Spinal cord (tissue), 10 donors: ENCODE measurements at places on chromosomes 2 and 18. TPM values are rescaled to one million over a fixed set of nuclear protein-coding genes. Genes with fewer than 3 reads are reported as not detected.

The SOX11 gene
- 22.1 TPM for total RNA-seq

The IL36RN gene
- 0.11 TPM for total RNA-seq

DNA sequence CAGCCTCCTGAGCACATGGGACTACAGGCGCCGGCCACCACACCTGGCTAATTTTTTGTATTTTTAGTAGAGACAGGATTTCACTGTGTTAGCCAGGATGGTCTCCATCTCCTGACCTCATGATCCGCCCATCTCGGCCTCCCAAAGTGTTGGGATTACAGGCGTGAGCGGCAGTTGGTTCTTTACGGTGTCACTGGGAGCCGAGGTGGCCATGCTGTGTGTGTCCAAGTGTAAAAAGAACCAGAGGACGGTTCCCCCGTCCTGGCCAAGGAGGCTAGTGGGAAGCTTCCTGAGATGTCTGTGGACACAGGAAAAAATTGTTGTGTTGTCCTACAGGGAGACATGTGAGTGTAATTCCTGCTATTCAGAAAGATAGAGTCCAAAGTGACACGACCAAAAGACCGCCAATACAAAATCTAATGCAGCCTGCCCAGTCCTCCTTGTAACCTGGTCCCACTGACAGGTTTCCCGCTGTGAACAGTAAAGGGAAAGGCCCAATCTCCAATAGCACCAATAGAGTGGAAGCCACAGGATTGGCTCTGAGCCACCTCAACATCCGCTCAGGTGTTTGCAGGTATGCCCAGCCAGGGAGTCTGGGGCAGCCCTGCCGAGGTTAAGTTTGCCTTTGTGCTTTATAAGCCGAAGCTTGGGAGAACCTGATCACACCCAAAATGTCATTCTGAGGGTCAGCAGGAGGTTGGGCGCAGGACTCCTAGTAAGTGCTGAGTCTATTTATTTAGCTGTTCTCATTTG is 40.6 kb downstream of the NCK2 start:
- no peak overlapping the region for H3K27ac ChIP-seq
- peaks cover 33% of the 10 kb centered on the region for H3K4me1 ChIP-seq
- H3K4me3 ChIP-seq: no peak overlapping the region
- H3K27me3 ChIP-seq: no peaks in the 10 kb centered on the region

DNA sequence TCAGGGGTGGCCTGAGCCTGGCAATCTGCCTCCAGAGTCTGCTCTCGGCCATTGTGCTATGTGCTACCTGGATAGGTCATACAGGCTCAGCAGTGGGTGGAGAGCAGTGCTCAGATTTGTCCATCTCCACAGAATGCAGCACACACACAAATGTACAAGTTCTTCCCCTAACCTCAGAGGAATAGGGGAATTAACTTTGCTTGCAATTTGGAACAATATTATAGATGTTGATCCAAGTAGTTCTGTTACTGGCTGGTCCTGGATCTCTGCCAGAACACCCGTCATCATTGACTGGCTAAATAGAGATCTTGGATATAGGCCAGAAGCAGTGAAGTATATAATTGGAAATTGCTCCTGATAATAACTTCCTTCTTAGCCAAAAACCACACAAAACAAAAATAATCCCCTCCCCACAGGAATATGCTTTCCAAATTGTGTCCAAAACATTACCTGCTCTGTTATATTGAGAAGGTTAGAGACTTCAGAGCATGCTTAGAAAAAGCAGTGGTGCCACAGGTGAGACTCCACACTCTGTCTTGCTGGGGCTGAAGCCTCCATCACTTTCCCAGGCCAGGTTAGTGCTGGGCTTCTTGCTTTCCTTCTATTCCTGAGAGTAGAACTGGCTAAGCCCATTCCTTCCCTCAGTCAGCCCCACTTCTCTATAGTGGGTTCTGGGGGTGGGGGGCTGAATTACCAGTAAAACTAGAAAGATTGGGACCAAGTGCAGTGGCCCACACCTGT is 38.8 kb downstream of the NCAPH start:
- no peaks in the 10 kb centered on the region for H3K4me1 ChIP-seq
- peaks cover 9% of the 10 kb centered on the region for H3K36me3 ChIP-seq
- H3K27me3 ChIP-seq: no peaks in the 10 kb centered on the region
- no peak overlapping the region for H3K4me3 ChIP-seq

- H3K27ac ChIP-seq: no peak overlapping the region
- no peak overlapping the region for H3K4me3 ChIP-seq
- DNase-seq: no peak
- no peaks in the 10 kb centered on the region for H3K36me3 ChIP-seq
- no peaks in the 10 kb centered on the region for H3K27me3 ChIP-seq
- no peaks in the 10 kb centered on the region for H3K4me1 ChIP-seq
Observed at GRCh38 chr2:217523286-217523685, 479.5 kb downstream of the TNS1 start.

The GLB1L gene
- 9.4 TPM for total RNA-seq

The HOXD9 gene
- 0.22 TPM for total RNA-seq

DNA sequence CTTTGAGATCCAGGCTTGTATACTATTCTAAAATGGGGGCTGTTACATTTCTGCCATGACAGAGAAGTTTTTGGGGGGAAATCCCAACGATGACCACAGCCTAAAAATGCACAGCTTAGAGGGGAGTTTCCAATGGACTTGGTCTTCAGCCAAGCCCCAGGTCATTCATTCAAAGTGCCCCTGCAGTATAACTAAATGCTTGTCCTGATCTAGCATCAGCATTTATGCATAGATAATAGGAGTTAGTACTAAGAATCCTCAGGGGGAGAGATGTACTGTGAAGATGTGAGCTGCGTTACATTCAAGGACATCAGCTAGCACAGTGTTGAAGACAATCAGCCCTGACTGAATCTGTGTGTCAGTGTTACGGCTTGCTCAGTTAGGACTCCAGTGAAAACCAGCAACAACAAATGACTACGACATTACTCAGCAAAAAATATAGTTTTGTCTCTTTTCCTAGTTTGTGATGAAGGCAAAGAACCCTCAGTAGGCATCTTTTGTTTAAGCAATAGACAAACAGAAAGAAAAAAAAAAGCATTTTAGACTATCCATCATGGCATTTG is 160.9 kb downstream of the ZEB2 start:
- H3K27ac ChIP-seq: no peak overlapping the region
- DNase-seq: no peak
- no peaks in the 10 kb centered on the region for H3K27me3 ChIP-seq
- H3K4me1 ChIP-seq: no peaks in the 10 kb centered on the region

DNA sequence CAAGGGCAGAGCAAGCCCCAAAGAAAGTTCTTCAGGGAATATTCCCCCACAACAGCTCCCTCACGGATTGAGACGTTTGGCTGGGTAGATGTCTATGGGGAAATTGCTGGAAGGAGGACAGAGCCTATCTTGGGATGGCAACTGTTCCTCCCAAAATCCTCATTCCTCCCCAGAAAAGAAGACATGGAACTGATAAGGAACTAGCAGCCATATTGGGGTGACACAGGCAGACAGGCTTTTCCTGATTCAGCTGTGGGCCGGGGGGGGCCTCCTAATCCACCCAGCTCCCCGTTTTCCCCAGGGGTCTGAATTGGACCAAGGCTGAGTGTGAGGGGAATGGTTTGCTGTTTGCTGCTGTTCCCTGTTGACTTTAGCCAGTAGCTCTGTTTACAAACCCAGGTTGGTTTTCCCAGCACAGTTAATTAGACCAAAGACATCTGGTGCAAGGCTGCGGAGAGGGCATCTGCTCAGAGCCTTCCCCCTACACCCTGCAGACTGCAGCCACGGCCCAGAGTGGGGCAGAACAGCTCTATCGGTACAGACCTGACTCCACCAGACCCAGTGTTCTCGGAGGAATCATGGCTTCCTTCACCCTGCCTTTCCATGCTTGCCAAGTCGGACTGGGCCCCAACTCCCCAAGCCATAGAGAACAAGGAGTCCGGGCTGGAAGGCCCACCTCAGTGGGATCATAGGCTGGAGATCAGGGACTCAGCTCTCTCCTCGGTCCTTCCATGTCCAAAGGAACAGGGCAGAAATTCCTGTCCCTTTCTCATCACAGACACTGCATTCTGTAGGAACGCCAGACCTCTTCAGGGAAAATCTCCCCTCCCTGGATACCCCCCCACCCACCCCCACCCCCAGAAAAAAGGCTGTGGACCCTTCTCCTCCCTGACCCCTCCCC is 1.7 kb upstream of the PKDCC start:
- DNase-seq: peak; percentile 32

The AMER3 gene
- total RNA-seq: 11.4 TPM

DNA sequence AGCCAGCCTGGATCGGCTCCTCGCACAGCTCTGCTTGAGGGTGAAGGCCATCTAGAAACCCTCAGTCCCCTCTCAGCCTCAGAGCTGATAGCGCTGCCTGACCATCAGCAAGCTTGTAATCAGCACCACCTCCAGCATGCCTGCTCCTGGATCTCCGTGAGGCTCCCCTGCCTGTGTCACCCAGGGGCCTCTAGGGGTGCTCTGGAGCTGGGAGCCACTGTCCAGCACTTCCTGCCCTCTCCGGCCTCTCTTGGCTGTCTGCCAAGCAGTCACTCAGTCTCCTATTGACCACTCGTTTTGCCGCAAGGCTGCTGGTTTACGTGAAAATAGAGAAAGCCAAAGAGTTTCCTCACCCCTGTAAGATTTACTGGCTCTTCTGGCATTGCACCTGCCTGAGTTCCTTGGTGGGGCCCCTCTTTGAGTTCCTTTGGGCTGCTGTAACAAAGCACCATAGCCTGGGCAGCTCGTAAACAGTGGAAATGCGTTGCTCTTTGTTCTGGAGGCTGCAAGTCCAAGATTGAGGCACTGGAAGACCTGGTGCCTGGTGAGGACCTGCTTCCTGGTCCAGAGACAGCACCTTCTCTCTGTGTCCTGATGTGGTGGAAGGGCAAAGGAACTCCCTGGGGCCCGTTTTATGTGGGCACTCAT is 17.9 kb downstream of the CAPN10 start:
- H3K4me3 ChIP-seq: no peak overlapping the region
- peak; percentile 43 for DNase-seq
- H3K27ac ChIP-seq: no peak overlapping the region
- peaks cover 46% of the 10 kb centered on the region for H3K36me3 ChIP-seq

DNA sequence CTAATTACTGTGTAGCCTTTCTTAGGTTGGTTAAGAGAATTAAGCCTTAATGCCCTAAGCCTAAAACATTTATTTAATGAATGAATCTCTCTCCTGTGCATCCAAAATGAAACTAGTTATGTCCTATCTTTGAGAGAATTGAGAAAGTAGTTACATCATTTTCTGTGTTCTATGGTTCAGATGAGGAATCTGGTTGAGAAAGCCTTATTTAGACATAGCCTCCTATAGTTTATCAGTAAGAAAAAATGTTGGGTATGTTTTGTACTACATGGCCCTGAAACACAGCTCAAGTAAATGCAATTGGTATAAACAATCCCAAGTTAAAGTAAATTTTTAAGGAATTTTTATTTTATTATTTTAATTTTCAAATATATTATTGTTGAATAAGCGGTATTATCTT is 25.9 kb upstream of the RAMP1 start:
- DNase-seq: no peak
- no peak overlapping the region for H3K4me3 ChIP-seq
- no peaks in the 10 kb centered on the region for H3K27me3 ChIP-seq
- no peaks in the 10 kb centered on the region for H3K4me1 ChIP-seq
- H3K36me3 ChIP-seq: no peaks in the 10 kb centered on the region

The R3HDM1 gene
- 31.2 TPM for total RNA-seq

- no peak overlapping the region for H3K27ac ChIP-seq
- H3K4me1 ChIP-seq: no peaks in the 10 kb centered on the region
- H3K4me3 ChIP-seq: no peak overlapping the region
- no peak for DNase-seq
- no peaks in the 10 kb centered on the region for H3K36me3 ChIP-seq
Observed at GRCh38 chr2:184444623-184445223, 153.6 kb upstream of the ZNF804A start.

The PDK1 gene
- 12.4 TPM for total RNA-seq

The ALKAL2 gene
- 3.4 TPM for total RNA-seq

DNA sequence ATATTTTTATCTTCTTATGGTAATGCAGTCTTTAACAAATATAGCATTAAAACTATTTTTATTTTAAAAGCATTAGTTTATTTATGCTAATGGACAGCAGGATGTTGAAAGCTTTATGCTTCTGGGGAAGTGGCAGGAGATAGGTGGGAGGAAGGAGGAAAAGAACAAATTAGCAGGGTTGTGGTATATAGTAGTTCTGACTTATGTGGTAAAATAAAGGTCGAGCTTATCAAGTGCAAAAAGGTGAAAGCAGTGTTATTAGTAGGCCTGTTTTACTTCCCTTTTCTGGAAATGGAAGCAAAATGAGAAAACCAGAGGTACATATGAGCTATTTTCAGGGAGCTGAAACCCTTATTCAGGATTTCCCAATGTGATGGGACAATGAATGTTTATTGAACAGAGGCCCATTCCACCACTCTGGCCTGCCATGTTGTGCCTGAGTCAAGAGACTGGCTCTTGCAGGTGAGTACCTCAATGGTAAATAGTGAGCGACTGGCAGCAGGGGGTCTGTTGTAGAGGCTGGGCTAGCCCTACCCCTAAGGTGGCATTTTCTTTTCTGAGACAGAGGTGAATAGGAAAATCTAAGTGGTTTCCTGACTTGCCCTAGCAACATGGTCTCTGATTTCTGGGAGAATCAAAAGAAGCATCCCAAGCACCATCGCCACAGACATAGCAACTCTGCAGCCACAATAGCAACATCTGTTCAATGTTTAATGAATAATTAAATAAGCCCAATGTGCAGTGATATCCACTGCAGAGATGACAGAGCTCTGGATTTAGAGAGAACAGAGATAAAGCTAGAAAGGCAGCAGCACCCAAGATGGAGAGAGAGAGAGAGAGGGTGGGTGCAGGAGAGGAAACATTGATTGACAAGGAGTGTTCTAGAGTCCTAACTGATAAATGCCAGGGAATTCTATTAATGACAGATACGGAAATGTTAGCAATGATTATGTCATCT is 119.7 kb downstream of the UPP2 start:
- H3K27me3 ChIP-seq: no peaks in the 10 kb centered on the region
- H3K36me3 ChIP-seq: no peaks in the 10 kb centered on the region
- no peak overlapping the region for H3K4me3 ChIP-seq
- no peak overlapping the region for H3K27ac ChIP-seq
- no peaks in the 10 kb centered on the region for H3K4me1 ChIP-seq

- H3K27me3 ChIP-seq: no peaks in the 10 kb centered on the region
- DNase-seq: no peak
- H3K36me3 ChIP-seq: no peaks in the 10 kb centered on the region
- no peak overlapping the region for H3K4me3 ChIP-seq
Observed at GRCh38 chr2:207051385-207051965, 112.2 kb downstream of the CPO start.

DNA sequence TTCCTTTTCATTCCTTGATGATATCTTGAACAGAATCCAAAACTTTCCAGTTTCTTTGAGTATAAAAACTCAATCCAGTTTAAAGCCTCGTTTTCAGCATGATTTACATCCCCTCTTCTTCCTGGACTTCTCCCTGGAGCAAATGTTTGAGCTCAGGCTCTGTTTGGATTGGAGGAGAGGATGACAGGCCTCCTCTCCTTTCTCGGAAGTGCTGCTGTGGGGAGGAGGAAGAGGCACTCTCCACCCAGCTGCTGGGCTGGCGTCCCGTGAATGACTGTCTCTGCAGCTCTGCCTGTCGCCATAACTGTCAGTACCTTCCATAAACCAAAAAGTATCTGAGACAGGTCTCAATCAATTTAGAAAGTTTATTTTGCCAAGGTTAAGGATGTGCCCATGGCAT is 238.2 kb upstream of the AGAP1 start:
- H3K27ac ChIP-seq: no peak overlapping the region
- no peaks in the 10 kb centered on the region for H3K27me3 ChIP-seq
- DNase-seq: no peak
- H3K36me3 ChIP-seq: no peaks in the 10 kb centered on the region
- no peak overlapping the region for H3K4me3 ChIP-seq
- no peaks in the 10 kb centered on the region for H3K4me1 ChIP-seq

- H3K4me1 ChIP-seq: peaks cover 3% of the 10 kb centered on the region
- H3K4me3 ChIP-seq: no peak overlapping the region
- no peak overlapping the region for H3K27ac ChIP-seq
- no peak for DNase-seq
Observed at GRCh38 chr2:222756951-222757650, 85.6 kb downstream of the MOGAT1 start.
